Activated CD4-positive, alpha-beta T cell treated with anti-CD3 and anti-CD28 coated beads, Interleukin-2, amount 50 U/mL, for 24 hours (primary cell): ENCODE measurements at places on chromosomes 7 and 10.

GRCh38 chr7:158414486-158414961 is 173.1 kb downstream of the PTPRN2 start:
- no peak for DNase-seq

- no peak for DNase-seq
These were observed 116.9 kb upstream of the CHST15 start for GRCh38 chr10:124210263-124210662.

DNA sequence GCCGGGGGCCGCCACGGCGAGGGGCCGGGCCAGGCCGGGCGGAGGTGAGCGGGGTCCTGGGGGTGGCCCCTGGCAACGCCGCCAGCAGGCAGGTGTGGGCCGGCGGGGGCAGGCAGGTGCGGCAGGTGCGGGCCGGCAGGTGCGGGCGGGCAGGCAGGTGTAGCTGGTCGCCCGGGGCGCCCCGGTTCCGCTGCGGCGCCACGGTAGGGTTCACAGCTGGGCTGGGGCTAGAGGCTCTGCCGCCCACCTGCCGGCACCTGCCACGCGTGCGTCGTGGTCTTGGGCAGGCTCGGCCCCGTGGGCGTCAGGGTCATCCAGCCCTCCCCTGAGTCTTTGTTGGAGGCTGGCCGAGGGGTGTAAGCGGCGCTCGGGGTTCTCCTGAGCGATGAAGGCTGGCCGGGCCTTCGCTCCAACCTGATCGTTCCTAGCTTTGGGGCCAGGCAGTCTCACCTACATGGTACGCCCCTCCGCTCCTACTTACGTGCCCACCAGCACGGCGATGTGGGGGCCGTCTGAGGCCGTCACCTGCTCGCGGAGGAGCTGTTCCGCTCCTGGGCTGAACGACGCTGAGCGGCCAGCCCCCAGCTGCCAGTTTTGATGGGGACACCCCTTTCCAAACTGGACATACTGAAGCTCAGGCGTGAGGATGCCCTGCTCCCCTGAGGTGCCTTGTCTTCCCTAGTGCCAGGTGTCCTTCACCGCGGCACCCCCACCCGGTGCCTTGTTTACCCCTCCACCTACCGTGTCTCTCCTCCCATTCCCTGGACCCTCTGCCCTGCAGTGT is 493 bp downstream of the ZMIZ2 start:
- no peak for DNase-seq

GRCh38 chr10:131689016-131689415 is 211.8 kb upstream of the PPP2R2D start:
- DNase-seq, result no peak

- no peak for DNase-seq
These were observed 295.4 kb upstream of the FZD1 start for GRCh38 chr7:90968871-90969270.

DNA sequence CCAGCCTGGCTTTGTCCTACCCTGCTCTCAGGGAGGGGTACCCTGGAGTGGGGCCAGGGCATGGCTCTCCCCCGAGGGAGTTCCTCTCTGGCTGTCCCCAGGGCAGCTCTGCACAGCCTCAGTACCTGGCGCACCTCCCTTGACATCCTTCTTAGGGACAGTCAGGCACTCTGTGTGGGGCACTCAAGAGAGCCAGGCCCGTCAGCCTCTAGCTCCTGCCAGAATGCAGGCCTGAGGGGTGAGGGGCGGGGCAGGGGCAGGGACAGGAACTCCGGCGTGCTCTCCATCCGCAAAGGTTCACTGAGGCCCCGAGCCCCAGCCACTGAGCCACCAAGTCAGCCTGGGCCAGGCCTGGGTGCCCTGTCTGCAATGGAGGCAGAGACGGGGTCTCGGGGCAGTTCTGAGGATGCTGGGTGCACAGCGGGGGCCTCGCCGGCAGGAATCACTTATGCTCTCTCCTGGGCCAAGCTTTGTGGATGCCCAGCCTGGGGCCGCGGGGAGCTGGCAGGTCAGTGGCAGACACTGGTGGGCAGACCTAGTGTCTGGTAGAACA is 10.1 kb downstream of the LIMK1 start:
- no peak for DNase-seq

DNA sequence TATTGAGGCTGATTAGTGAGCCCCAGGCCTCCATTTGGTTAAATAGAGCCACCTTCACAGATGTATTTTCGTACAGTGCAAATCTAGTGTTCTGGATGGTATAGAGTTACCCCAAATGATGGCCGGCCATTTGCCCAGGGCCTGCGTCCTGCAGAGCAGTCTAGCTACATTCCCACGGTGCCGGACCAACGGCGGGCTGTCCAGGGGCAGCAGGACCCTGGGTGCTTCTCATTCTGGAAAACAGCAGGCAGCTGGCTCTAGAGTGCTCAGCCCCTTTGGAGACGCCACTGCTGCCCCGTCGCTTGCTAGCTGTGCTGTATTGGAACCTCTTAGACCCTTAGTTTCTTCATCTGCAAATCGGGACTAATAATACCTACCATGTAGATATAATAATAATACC is 149.1 kb downstream of the RGS10 start:
- DNase-seq, result no peak

DNA sequence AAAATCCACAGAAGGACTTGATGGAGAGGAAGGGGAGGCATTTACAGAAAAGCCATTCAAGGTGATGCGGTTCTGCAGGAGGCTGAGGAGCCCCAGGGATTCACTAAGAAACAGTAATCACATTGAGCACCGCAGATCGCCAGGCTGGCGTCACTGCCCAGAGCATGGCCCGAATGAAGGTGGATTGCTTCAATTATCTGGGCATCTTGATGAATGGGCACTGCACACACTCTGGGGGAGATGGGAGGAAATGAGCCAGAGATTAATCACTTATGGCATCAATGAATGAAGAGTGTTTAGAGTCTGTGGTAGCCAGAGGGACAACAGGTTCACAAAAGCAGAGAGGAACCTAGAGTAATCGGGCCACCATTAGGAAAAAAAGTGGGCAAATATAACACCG is 292.1 kb downstream of the ZEB1 start:
- no peak for DNase-seq

GRCh38 chr10:86354761-86355540 is 11.6 kb downstream of the GRID1 start:
- DNase-seq, result no peak

- DNase-seq, result no peak
These were observed 31.4 kb downstream of the ARMC3 start for GRCh38 chr10:22959292-22959691.

DNA sequence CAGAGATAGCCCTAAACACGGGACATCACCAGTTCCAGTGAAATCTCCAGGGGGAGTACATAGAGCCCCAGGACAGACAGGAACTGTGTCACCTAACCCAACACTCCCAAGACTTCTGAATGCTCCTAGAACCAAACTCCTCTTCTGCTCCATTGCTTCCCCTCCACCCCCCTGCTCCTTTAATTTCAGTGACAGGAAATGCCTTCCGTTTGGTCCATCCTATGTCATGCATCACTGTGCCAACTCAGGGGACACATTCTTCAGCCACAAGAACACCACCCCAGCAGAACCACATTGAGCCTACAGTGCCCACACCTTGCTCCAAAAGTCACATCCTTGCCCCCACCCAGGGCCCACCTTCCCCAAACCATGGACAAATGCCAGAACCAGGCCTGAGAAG is 100.5 kb downstream of the KCNMA1 start:
- no peak for DNase-seq

GRCh38 chr7:55425141-55425752 is 60.1 kb downstream of the LANCL2 start:
- no peak for DNase-seq

- no peak for DNase-seq
These were observed 190.1 kb downstream of the MLLT10 start for GRCh38 chr10:21724020-21724589.

GRCh38 chr7:83547526-83547925 is 101.4 kb downstream of the SEMA3E start:
- no peak for DNase-seq

- DNase-seq, result peak; percentile 23
These were observed at the start of gene GIMAP6 for GRCh38 chr7:150631866-150632864. TSS of gene GIMAP6 (minus strand) at chr7:150632385. CDS start at chr7:150630142, 2,243 bp downstream.

DNA sequence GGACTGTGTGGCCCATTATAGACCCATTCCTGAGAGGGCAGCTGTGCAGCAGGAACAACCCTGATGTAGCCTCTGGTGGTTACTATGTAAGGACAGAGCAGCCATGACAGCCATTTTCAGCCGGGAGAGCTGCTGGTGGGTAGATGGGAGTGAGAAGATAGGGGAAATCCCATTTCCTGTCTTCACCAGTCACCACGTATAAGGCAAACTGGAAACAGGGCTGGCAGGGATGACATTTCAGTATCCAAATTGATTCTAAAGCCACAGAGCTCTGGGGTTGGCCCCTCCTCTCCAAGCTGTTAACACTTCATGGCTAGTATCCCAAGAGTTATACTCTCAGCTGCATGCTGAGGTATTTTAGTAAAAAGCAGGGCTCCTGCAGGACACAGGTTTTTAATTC is 15.2 kb upstream of the FZD1 start:
- no peak for DNase-seq

DNA sequence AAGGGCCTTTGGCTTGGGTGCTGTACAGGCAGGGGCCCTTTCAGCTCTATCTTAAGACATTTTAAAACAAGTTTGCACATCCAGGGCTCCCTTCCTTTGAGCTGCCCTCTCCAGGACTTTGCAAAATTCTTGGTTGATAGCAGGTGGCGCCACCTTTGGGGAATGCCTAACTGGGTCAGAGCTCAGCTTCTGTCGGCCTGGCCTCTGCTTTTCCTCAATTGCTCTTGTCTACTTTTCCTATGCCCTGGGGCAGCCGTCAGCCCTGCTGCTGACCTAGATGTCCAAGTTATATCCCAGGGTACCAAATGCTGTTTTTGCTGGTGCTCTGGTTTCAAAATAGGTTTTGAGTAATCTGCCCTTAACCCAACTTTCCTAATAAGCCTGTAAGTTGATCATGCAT is 65.8 kb downstream of the APBB1IP start:
- DNase-seq, result no peak

- DNase-seq, result no peak
These were observed 139.3 kb downstream of the TWIST1 start for GRCh38 chr7:18978108-18978495.

DNA sequence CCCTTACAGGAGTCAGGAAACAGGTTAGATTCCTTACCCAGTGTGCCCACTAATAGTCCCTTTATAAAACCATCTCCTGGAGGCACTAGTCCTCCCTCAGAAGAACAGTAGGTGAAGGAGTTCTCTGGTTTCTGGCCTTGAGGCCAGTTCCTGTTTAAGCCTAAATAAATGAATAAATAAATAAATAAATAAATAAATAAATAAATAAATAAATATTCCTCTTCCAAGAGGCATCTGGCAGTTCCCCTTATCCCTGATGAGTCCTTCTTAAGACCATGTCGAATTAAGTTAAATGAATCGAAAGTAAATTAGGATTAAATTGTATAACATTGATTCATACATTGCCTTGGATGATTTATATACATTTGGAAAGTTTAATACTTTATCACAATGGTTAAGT is 223.3 kb downstream of the PCDH15 start:
- no peak for DNase-seq

GRCh38 chr7:83751217-83751616 is 102.3 kb upstream of the SEMA3E start:
- no peak for DNase-seq

GRCh38 chr7:157010588-157011332 is at the start of gene MNX1:
TSS of gene MNX1 (minus strand) at chr7:157010663. CDS start at chr7:157010350, 313 bp downstream.
- no peak for DNase-seq

- DNase-seq, result no peak
These were observed 470.4 kb upstream of the IGFBP3 start for GRCh38 chr7:46391231-46392201.

DNA sequence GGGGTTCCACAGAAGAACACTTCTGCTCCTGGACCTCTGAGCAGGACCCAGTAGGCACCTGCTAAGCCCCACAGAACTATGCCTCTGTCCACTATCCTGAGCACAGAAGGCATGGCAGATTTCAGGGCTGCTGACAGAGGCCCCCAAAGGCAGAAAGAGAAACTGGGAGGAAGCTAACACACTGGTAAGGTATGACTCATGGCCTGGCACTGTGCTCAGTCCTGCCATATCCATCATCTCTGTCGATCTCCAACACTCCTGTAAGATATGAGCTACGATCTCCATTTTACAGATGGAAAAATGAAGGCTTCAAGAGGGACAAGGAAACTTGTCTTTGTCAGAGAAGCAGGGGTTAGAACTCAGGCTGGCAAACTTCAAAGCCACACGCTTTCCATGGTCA is 62.2 kb downstream of the GRID1 start:
- no peak for DNase-seq

GRCh38 chr7:113915956-113916355 is 2.9 kb downstream of the PPP1R3A start:
- no peak for DNase-seq

- no peak for DNase-seq
These were observed 303.7 kb downstream of the BMPER start for GRCh38 chr7:34208878-34209621.

GRCh38 chr7:130493275-130493873 is 1.5 kb downstream of the MEST start:
- DNase-seq, result no peak

DNA sequence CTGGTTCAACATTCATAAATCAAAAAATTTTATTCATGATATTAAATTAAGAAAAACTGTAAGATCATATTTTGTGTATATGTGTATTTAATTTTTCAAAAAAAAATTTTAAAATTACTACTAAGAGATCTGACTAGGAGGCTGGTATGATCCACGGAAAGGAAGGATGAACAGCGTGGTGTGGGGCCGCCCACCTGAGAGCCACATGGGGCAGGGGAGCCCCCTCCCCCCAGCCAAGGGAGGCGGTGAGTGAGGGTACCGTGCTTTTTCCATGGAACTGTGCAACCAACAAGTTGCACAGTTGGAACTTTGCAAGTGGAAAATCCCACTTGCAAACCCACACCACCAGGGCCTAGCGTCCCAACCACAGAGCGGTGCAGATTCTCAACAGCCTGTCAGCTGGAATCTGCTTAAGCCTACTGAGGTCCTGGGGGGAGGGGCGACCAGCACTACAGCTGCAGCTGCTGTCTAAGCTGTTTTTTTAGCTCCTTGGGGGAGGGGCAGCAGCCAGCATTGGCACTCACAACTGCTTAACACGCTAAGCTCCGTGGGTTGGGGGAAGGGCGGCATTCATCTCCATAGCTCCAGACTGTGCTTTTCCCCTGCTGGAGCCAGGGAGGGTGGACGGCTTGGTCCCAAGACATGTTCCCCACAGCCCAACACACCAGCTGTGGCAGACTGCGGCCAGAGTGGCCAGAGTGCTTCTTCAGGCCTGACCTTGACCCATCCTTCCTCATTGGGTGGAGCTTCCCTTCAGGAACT is 94.2 kb upstream of the IGFBP3 start:
- DNase-seq, result no peak

- DNase-seq, result no peak
These were observed 156.7 kb upstream of the NPVF start for GRCh38 chr7:25384788-25385505.
